ENCODE measurements at places on chromosomes 6 and 20. TPM values are rescaled to one million over a fixed set of nuclear protein-coding genes. Genes with fewer than 3 reads are reported as not detected.

- DNase-seq = no peak
Observed at GRCh38 chr6:153957394-153957793, 81.6 kb upstream of the OPRM1 start.

DNA sequence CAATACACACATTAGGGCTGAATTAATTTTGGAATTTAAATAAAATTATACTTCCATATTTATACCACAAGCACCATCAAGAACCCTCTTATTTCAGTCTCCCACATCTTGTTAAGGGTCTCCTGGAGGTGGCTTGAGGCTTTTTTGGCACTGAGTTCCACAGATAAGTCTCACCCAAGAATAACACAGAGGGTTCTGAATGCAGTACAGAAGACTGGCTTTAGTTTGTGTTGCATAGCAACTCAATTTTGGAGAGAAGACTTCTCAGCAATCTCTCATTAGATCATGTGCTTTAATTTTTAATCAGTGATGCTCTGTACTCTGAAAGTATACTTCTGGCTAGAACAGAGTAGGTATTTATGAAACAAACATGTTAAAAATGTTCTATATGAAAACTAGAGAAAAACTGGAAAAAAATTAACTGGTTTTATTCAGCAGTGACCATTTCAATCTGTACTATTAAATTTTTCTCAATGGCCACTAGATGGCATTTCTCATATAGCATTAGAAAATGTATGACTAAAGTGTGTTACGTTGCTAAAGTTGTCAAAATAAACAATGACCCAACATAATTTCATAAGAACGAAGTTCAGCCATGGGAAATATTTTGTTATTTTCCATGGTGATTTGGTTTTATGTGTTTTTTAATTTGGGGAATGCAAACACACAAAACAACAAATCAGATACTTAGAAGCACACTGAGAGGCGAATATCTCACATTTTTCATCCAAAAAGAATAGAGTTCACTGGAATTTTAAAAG lies 32.7 kb upstream of the MAP7 start:
- DNase-seq = no peak

The SLC22A2 gene
- not detected for total RNA-seq

- no peak for DNase-seq
Observed at GRCh38 chr6:137819740-137820139, 47.3 kb upstream of the TNFAIP3 start.

- no peak for DNase-seq
Observed at GRCh38 chr20:49288250-49288751, 10.4 kb upstream of the ZNFX1 start.

Measured in breast epithelium (tissue), 4 donors.